ENCODE measurements at places on chromosomes 6 and 20. TPM values are rescaled to one million over a fixed set of nuclear protein-coding genes. Genes with fewer than 3 reads are reported as not detected.

DNA sequence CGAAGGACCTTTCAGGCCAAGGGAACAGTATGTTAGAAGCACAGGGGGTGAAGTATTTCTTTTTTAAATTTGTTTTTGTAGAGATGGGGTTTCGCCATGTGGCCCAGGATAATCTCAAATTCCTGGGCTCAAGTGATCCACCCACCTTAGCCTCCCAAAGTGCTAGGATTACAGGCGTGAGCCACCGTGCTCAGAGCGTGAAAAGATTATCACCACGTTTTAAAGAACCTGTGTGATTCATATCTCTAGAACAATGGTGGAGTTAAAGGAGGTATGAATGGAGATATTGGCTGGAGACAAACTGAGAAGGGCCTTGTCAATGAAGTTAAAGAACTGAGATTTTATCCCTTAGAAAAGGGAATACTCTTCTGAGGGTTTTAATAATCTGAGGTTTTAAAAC, 9.7 kb downstream of the ASF1A start:
- DNase-seq: no peak
- H3K4me3 ChIP-seq: no peak overlapping the region
- peaks cover 36% of the 10 kb centered on the region for H3K36me3 ChIP-seq
- H3K27ac ChIP-seq: no peak overlapping the region

DNA sequence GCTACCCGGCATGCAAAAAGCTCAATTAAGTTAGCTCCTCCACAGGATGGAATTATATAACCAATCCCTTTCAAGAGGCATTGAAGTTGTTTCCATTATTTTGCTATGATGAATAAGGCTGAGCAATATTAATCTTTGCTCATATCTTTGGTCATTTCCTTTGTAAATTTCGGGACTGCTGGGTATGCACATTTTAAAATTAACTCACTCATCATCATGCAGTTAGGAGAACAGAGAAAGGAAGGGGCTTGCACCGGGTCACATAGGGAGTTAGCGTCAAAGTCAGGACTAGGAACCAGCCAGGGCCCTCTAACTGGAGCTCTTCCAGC, 430 bp upstream of the FAM110A start:
- no peaks in the 10 kb centered on the region for H3K27me3 ChIP-seq
- peaks cover 53% of the 10 kb centered on the region for H3K4me1 ChIP-seq
- peaks cover 3% of the 10 kb centered on the region for H3K36me3 ChIP-seq
- DNase-seq: no peak

DNA sequence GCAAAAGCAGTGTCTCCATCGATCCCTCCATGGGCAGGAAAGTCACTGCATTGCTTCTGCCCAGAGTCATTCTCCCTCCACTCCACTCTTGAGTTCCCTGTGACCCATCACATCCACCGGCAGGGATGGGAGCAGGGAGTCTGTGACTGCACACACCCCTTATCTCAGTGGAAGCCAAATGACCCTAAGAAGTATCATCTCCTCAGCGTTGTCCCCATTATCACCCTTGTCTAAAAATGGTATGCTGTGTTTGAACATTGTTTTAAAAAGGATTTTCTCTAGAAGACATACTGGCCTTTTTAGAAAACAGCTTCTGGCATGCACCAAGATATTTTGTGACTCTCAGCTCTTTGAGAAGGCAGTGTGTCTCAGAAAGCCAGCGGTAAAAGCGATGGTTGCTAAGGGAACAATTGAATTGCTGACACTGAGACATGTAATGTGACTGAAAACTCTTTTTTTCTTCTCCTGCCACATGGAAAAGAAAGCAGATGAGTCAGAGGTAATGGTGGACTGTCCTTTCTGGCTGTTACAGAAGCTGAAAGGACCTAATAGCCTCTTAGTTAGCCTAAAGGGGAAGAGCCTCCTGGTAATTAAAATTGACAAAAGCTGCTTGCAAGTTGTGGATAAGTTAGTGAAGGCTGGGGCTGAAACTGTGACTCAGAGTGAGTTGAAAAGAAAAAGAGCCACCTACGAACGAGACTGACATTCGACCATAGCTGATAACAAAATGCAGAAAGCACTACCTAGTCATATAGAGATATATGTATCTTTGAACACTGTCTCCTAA, 120.5 kb downstream of the MAP3K7 start:
- no peak overlapping the region for H3K27ac ChIP-seq
- peak overlapping the region; percentile 15 for H3K4me3 ChIP-seq
- no peak for DNase-seq
- H3K36me3 ChIP-seq: no peaks in the 10 kb centered on the region

DNA sequence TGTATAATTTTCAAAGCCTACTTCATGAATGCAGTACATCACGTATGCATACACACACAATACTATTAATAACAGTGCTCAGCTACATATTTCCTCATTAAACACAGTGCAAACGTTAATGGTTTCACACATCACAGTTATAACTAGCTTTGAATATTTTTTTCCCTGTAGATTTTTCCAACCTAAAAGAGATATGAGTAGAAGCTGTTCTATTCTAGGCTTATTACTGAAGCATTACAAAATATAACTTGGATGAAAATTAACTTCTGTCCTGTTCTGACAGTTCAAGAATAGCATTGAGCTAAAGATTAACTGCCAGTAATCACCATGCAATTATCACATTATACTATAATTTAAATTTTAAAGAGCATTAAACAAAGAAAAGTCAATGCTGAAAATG, 6.2 kb downstream of the LMBRD1 start:
- H3K27me3 ChIP-seq: no peaks in the 10 kb centered on the region
- DNase-seq: no peak
- no peak overlapping the region for H3K27ac ChIP-seq
- H3K36me3 ChIP-seq: peaks cover 22% of the 10 kb centered on the region
- peaks cover 25% of the 10 kb centered on the region for H3K4me1 ChIP-seq
- peak overlapping the region; percentile 3 for H3K4me3 ChIP-seq

GRCh38 chr6:158160932-158161539, 7.0 kb downstream of the SERAC1 start:
- no peak for DNase-seq
- H3K27me3 ChIP-seq: no peaks in the 10 kb centered on the region
- no peak overlapping the region for H3K4me3 ChIP-seq
- H3K27ac ChIP-seq: no peak overlapping the region
- no peaks in the 10 kb centered on the region for H3K4me1 ChIP-seq
- H3K36me3 ChIP-seq: peaks cover 6% of the 10 kb centered on the region

DNA sequence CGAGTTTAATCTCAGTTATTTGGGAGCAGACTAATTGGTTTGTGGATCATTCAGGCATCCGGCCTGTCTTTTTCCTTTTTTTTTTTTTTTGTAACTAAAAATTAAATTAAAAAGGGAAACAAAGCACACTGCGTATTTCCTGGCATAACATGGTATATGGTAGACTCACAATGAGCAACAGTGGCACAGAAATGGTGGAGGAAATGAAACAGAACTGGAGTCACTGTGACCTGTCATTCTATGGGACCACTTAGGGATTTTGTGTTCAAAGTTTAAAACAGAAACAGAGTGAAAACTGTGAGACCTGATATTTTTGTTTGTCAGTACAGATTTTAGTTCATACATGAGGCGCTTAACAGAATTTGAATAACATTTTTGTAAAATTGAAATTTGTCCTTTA, 4.8 kb upstream of the CD93 start:
- H3K4me3 ChIP-seq: no peak overlapping the region
- H3K27ac ChIP-seq: no peak overlapping the region
- no peak for DNase-seq
- H3K36me3 ChIP-seq: no peaks in the 10 kb centered on the region

The PPIL6 gene
- 0.37 TPM for polyA plus RNA-seq

The PXDC1 gene
- polyA plus RNA-seq: not detected

The POU5F1 gene
- polyA plus RNA-seq: not detected

The MUCL3 gene
- not detected for polyA plus RNA-seq

The MLIP gene
- polyA plus RNA-seq: not detected

Measured in CD4-positive, CD25-positive, alpha-beta regulatory T cell (primary cell).